RCC 7860 (cell line): ENCODE measurements at places on chromosomes 11 and 22.

DNA sequence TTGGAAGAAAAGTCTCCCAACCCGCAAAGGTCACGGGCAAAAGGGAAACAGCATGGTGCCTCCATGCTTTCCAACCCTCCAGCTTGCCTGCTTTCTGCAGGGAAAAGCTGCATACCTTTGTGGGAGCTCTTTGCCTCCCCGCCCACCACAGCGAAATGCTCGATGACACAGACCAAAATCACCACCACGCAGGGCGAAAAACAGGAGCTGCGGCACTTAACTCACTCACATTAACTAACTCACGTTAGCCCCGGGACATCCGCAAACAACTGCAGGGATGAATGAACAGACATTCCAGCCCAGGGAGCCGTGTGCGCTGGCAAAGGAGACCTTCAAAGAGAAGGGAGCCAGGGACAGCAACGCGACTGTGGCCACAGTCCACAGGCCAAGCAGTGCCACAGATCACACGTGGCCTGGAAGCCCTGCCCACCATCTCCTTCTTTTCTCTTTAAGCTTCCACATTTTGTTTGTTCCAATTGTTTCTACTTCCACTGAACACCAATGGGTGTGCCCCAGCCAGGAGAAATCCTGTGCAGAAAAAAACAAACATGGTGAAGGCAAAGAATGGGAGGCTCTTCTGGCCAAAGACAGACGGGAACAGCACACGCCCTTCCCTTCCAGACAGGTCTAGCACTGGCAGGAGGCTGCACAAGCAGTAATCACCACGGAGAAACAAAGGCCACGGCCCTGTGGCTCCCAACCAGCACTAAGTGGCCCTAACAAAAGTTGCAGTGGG, 39.3 kb downstream of the DUSP8 start:
- no peak for DNase-seq

- no peak for DNase-seq
Measured at GRCh38 chr11:124510279-124510678, 33.2 kb downstream of the OR8B12 start.

GRCh38 chr11:103887001-103887658, 149.3 kb upstream of the DDI1 start:
- DNase-seq = no peak

DNA sequence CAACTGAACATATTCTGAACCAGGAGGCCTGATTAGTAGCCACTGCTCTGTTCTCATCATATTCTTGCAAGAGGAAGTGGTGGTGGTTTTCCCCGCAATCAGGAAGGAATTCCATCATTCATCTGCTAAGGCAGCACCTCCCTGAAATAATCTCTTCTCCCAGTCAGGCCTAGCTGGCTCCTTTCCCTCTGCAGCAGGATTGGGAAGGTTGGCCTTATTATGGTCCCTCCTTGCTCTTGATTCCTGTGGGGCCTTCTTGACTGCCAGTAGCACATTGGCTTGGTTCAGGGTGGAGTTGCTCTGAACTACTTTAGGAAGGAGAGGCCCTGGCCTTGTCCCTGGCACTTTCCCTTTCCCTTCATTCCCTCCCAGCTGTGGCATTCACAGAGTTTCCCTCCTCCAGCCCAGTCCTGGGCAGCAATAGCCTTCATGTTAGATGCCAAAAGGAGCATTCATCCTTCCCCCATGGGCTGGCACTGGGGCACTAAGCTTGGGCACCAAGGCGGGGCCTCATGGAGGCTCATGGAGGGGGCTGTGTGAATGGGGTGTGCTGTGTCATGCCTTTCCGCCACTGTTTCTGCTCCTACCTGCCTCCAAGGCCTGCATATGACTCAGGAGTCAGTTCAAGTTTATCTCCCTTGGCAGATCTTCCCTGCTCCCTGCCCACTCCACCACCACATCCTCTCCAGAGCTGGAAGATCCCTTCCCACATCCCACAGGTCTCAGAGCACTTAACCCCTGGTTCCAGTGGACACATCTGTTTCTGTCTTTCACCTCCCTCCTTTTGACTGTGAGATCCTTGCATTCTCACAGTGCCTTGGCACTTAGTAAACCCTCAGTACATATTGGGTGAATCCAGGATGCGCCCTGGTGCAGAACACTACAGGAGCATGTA, 27.6 kb upstream of the CD44 start:
- peak; percentile 93 for DNase-seq

- peak; percentile 65 for DNase-seq
Measured at GRCh38 chr22:19984201-19984753, 32.3 kb downstream of the ARVCF start.

GRCh38 chr11:14388352-14388751, 29.4 kb upstream of the RRAS2 start:
- DNase-seq = no peak

DNA sequence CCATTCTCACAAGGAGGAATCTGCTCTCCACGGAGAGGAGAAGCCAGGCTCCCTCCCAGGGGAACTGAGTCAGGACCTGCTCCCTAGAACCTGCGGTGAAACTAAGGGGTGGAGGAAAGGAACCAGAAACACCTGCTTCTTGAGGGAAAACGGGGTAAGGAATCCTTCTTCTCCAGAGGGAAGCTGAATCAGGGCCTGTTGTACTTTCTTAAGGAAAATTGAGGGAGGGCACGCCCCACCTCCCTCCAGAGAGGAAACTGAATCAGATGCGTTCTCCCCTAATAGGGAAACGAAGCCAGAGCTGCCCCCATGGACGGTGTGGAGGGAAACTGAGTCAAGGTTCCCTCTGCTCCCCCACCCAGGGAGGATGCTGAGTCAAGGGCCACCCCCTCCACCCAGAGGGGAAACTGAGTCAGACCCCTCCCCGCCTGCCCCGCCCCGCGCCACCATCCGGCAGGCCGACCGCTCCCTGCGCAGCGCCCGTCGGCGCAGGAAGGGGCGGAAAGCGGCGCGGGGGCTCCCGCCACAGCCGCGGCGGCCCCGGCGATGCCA, 393 bp downstream of the RELA start:
- DNase-seq = no peak

DNA sequence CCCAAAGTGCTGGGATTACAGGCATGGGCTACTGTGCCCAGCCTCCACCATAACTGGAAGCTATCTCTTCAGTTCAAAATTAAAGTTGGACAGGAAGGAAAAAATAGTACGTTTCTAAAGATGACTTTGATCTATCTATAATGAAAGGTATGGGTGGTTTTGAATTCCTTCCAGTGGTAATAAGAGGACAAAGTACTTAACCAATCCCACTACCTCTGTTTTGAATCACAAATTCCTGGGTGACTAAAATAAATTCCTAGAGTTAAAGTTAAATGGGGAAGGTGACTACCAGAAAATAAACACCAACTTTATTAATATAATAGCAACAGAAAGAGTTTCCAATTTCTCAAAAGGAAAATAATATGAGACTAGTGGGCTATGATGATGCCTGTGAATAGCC, 9.1 kb downstream of the PHF5A start:
- DNase-seq = no peak

DNA sequence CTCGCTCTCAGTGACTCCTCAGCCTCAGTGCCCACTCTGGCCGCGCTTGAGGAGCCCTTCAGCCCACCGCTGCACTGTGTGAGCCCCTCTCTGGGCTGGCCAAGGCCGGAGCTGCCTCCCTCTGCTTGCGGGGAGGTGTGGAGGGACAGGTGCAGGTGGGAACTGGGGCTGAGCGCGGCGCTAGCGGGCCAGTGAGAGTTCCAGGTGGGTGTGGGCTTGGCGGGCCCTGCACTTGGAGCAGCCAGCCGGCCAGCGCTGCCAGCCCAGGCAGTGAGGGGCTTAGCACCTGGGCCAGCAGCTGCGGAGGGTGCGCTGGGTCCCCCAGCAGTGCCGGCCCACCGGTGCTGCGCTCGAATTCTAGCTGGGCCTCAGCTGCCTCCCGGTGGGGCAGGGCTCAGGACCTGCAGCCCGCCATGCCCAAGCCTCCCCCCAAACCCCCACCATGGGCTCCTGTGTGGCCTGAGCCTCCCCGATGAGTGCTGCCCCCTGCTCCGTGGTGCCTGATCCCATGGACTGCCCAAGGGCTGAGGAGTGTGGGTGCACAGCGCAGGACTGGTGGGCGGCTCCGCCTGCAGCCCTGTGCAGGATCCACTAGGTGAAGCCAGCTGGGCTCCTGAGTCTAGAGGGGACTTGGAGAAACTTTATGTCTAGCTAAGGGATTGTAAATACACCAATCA, 64.2 kb upstream of the NARS2 start:
- DNase-seq = no peak

- DNase-seq = no peak
Measured at GRCh38 chr22:48905206-48905975, 922.3 kb downstream of the BRD1 start.

- DNase-seq = peak; percentile 7
Measured at GRCh38 chr11:72683782-72684200, 9.6 kb upstream of the PDE2A start.

DNA sequence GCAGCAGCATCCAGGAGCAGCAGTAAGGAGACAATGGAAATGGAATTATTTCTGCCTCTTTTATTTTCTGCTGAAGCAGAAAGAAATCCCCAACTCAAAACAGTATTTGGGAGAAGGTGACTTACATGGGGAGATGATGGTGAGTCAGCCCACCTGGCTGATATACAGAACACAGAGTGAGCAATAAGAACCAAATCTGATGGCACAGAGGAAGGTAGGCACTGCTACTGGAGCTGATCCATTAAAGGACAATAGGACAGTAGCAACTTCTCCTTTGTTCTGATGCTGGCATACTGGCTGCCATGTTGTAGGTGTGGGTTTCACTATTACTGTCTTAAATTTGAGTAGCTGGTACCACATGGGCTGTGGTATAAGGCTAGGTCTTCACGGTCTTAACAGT, 45.2 kb downstream of the CLPB start:
- no peak for DNase-seq

DNA sequence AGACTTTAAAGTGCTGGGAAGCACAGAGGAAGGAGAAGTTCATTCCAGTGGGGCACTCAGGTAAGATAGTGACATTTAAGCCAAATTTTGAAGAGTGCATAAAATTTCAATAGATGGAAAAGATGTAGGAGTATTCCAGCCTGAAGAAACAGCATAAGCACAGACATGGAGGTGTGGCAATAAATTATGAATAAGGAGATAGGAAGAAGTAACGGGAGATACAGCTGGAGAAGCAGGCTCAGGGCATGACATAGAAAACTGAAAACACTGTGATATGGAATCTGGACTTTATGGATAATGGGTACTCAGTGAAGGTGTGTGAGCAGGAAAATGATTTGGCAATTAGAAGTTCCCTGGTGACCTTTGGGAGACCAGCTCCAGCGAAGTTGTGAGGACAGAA, 33.3 kb downstream of the P4HA3 start:
- DNase-seq = peak; percentile 26

- no peak for DNase-seq
Measured at GRCh38 chr11:111360150-111361043, 18.7 kb downstream of the POU2AF1 start.

GRCh38 chr11:21119411-21119810, 450.0 kb downstream of the NELL1 start:
- no peak for DNase-seq

GRCh38 chr11:130100381-130101095, 30.8 kb downstream of the APLP2 start:
- no peak for DNase-seq

DNA sequence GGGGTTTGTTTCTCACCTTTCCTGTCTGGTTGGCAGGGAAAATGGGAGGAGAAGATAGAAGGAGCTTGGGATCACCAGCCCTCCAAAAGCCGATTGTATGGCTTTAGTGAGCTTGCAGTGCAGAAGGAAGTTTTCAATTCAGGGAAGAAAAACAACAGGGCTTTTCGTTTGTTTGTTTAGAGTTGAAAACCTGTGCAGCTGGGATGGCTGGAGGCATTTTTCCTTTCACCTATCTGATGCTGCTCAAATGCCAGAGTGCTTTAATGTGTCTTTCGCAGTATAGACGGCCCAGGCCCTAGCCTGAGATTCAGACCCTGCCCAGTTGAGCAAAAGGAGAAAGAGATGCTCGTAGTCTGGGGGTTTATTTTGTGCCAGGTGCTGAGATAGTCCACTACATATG, 87.9 kb downstream of the INSC start:
- DNase-seq = no peak

DNA sequence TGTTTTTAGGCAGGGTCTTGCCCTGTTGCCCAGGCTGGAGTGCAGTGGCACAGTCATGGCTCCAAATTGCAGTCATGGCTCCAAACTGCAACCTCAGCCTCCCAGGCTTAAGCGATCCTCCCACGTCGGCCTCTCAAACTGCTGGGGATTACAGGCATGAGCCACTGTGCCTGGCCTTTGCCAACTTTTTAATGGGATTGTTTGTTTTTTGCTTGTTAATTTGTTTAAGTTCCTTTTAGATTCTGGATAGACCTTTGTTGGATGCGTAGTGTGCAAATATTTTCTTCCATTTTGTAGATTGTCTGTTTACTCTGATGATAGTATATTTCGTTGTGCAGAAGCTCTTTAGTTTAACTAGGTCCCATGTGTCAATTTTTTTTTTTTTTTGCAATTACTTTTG, 10.0 kb upstream of the SCGB1D1 start:
- DNase-seq = no peak

- no peak for DNase-seq
Measured at GRCh38 chr11:110793556-110793955, 81.3 kb upstream of the ARHGAP20 start.

DNA sequence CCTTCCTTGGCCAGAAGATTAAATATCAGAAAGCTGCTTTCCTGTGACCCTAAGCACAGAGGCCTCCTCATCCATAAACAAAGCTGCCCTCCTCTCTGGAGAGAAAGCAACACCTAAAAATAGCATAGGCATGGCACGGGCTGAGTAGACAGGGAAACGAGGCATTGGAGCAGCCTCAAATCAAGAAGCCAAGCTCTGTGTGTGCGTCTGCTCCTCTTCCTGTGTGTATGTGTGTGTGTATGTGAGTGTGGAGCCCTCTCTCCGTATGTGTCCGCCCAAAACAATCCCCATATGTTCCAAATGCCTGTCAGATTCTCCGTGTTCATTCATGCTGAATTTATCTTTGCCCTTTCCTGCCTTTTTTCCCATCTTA, 24.0 kb downstream of the KCNJ5 start:
- DNase-seq = no peak

DNA sequence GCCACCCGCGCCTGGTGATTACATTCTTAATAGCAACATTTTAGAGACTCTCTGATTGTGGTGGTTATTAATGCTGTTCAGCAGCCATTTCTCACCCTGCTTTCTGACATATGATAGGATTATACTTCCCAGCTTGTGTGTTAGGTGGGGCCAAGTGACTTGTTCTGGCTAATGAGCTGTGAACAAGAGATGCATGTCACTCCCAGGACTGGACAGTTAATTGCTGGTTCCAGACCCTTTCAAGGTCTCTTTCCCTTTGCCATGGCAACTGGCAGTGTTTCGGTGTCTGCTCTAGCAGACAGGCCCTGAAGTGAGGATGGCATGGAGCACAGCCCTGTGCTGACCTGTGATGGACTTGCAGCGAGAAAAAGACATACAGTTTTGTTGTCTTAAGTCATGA, 8.9 kb upstream of the PTPRJ start:
- DNase-seq = peak; percentile 49

DNA sequence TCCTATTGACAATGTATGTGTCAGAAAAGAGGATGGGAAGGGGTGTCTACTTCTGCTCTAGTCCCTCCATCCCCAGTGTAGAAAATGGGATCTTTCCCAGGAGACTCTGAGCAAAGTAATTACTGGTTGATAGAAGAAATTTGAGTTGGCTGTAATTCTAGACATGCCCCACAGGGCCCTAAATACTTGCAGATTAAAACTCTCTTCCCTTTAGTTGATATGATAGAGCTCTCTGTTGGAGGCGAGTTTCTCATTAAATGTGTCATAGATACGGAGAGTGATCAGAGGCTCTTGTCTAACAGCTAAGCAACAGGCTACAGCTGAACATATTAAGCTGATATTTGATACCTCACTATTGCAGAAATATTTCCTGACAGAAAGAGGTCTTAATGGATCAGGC, 32.9 kb downstream of the OR52E1 start:
- DNase-seq = no peak
